Stimulated activated CD8-positive, alpha-beta memory T cell treated with anti-CD3 and anti-CD28 coated beads, Interleukin-2, amount 100 ng/mL, for 48 hours (primary cell): ENCODE measurements at places on chromosomes 1 and 21.

DNA sequence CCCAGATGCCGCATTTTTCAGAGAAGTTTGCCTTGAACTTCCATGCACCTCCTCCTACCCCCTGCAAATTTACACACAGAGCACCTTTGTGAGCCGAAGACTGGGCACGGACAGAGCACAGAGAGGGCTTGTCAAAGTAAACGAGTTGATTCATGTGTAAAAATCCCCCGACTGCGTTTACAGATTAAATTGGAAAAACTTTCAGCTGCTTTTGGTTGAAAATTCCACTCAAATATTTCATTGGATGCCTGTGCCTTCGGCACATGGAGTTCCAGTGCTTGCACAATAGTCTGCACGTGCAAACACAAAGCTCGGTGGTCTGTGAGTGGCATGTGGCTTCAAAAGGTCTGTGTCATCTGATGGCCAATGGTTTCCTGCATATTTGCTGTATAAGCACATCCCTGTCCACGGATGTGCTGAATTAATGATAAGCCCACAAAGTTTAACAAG is 177.5 kb downstream of the SETD4 start:
- DNase-seq, result no peak

DNA sequence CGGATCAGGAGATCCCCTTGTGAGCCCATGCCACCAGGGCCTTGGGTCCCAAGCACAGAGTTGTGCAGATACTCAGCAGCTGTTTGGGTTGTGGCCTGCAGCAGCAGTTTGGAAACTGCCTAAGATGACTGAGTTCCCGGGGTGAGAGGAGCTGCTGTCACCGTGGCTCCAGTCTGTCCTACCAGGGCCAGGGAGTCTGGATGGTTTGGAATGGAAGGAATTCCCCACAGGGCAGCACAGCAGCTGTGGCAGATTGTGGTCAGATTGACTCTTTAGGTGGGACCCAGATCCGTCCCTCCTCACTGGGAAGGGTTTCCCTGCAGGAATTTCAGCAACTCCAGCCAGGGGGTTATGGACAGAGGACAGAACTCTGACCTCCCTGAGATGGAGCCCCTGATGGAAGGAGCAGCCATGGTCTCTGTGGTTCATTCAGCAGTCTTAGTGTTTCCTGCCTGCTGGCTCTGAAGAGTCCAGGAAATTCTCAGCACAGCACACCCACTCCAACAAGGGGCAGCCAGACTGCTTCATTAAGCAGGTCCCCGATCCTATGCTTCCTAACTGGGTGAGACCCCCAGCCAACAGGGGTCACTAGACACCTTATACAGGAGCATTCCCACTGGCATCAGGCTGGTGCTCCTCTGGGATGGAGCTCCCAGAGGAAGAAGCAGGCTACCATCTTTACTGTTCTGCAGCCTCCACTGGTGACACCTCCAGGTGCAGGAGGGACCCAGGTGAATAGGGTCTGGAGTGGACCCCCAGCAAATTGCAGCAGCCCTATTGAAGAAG is 51.5 kb upstream of the TNFSF4 start:
- no peak for DNase-seq

- no peak for DNase-seq
Observed at GRCh38 chr1:193787061-193787460, 600.6 kb upstream of the B3GALT2 start.

DNA sequence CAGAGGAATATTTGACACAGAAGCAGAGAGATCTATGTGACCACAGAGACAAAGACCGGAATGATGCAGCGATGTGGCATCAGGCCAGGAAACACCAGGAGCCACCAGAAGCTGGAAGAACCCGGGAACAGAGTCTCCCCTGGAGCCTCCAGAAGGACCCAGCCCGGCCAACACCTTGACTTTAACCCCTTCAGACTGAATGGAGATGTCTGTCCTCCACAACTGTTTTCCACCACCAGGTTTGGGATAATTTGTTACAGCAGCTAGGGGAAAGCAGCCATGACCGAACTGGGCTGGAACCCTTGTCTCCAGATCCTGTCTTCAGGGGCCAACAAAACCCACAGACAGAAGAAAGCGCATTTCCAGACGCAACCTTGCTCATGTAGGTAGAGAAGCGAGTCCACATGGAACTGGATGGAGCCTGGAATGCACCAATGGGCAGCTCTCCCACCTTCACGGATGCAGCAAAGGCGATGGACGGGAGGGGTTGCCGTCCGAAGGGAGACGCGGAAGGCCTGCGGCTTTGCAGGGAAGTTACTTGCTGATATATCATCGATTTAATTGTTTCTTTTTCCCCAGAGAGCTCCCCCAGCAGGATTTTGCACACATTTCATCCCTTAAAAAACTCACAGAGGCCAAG is 396.6 kb downstream of the NPHP4 start:
- no peak for DNase-seq

DNA sequence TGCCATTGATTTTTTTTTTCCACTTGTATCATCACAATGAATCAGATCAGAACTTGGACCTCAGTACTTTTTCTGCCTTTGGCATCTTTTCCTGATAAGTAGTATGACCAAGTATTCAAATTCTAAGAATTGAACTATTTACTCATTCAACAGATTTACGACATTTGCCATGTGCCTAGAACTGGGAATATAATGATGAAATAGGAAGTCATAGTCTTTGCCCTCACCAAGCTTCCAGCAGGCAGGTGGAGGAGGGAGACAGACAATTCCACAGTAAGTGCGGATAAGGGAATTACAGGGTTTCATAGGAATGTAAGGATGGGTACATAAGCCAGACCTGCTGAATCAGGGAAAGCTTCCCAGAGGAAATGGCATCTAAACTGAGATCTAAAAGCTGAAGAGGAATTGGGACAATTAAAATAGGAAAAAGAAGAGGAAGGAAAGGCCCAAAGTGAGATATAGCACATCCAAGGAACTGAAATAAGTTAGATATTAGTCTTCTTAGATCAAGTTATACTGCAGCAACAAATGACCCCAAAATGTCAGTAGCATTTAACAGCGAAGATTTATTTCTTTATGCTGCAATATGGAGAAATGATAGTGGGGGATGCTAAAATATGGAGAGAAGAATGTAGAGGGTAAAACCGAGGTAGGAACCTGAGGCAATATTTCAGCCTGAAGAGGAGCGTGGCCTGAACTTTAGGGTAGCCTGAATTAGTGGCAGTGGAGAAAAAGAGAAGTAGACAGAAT is 5.3 kb upstream of the DDX59 start:
- no peak for DNase-seq

GRCh38 chr1:1069711-1070676 is 4.1 kb downstream of the RNF223 start:
- DNase-seq, result no peak

DNA sequence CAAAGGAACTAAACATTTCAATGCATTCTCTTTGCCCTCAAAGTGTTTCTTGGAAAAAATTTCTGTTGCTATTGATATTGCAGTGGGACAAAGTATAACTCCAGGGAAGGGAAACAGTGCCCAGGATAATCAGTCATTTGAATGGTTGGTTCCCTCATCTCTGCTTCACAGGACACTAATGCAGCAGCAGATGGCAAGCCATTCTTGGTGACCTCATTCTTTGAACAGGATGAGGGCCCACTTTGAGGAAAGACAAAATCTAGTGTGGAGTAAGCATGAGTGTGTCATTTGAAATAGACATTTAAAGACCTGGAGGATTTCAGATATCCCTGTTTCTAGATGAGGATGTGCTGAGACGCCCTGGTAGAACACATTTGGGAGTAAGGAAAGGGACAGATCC is 32.3 kb downstream of the CHRM3 start:
- no peak for DNase-seq

- DNase-seq, result no peak
Observed at GRCh38 chr1:85976516-85977205, 179.9 kb downstream of the COL24A1 start.

DNA sequence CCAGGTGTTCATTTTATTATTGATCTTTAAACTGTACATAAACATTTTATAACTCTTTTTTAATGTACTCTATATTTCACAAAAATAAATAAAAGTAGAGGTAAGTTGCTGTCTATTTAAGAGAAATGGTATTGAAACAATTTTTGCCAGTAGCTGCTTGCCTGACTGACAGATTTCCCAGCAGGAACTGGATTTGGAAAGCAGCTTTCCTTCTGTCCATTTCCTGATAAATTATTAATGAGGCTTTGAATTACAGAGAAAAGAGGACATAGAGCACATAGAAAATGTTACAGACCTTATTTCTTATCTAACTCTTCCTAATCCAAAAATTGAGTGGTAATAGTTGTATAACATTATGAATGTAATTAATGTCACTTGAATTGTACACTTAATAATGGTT is 79.7 kb upstream of the BCL10 start:
- DNase-seq, result no peak

- no peak for DNase-seq
Observed at GRCh38 chr1:245730801-245731200, 576.0 kb downstream of the KIF26B start.

GRCh38 chr1:242011894-242012660 is 13.2 kb upstream of the MAP1LC3C start:
- no peak for DNase-seq

GRCh38 chr1:109652402-109652801 is 3.5 kb upstream of the GSTM4 start:
- DNase-seq, result no peak

GRCh38 chr1:110292031-110292741 is 47.0 kb upstream of the RBM15 start:
- no peak for DNase-seq

- no peak for DNase-seq
Observed at GRCh38 chr1:193156117-193156821, 30.1 kb downstream of the B3GALT2 start.

GRCh38 chr21:26652854-26653253 is 79.8 kb upstream of the CYYR1 start:
- no peak for DNase-seq

- DNase-seq, result no peak
Observed at GRCh38 chr1:117622726-117623125, 16.9 kb downstream of the TENT5C start.

DNA sequence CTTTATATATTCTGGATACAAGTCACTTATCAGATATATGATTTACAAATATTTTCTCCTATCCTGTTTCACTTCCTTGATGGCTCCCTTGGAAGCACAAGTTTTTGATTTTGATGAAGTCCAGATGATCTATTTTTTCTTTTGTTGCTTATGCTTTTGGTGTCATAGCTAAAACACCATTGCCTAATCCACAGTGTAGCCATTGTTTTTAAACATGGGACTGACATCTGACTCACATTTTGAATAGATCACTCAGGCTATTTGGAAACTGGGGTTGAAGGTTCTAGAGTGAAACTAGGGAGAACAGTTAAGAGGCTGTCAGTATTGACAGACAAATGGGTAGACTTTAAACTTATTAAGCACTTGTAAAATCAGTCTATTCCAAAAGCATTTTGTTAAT is 16.6 kb downstream of the AK4 start:
- DNase-seq, result no peak

GRCh38 chr1:236966636-236967035 is 37.6 kb downstream of the MT1HL1 start:
- no peak for DNase-seq

GRCh38 chr1:169363046-169363730 is 4.4 kb downstream of the NME7 start:
- no peak for DNase-seq

- DNase-seq, result no peak
Observed at GRCh38 chr21:15826147-15826780, 96.5 kb downstream of the USP25 start.

DNA sequence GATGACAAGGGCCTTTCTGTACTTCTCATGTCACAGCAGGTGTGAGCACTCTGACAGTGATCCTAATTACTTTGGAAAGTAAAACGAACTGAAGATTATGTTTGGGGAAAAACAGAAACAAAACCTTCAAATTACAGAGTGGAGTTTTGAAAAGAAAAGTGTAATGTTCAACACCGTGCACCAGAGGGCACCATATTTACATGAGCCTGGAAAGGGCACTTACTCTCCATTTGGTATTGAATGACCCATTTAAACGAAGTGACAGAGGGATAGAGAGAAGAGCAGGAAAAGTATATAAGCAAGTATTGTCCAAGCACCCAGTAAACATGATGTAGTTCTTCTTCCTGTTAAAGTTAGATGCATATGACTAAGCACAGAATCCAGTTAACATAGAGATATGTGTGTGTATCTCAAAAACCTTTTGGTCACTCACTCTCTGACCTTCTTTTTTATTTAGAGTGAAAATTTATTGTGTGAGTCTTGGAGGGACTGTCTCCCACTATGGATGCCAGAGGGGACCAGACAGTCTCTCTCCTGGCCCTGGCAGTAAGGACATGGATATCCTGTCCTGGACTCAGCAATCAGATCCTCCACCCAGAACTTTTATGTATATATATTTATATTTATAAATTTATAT is 3.8 kb upstream of the RGSL1 start:
- no peak for DNase-seq

DNA sequence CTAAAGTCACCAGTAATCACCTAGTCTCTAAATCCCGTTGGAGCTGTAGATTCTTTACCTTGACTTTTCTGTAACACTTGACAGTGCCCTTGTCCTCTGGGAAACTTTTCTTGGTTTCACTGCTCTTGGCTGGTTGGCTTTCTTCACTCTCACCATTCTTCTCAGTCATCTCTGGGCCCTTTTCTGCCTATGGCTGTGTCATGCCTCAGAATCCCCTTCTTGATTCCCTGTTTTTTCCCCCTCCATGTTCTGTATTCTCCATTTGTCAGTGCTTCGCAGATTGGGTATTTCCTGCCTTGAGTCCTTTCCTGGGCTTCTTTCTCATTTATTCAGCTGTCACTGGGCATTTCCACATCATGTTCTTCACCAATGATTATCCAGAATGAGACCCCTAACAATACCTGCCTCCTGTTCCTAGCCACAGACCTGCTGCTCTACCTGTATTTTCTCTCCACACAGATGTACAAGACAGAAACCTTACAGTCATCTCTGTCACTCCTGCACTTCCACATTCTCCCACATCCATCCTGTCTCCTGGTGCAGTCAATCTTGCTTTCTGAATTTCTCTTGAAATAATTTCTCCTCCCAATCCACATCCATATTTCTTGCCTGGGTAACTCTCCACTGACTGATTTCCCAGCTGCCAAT is 14.7 kb downstream of the UCK2 start:
- no peak for DNase-seq
